ENCODE measurements at places on chromosomes 12 and 14.
A peak's percentile ranks its signal among the peaks of the same experiment; 100 is the strongest.

- no peak for DNase-seq
These were observed 424 bp downstream of the BBOF1 start for GRCh38 chr14:74019408-74020137.

- no peak for DNase-seq
These were observed 5.5 kb upstream of the OAS1 start for GRCh38 chr12:112901271-112901670.

- DNase-seq, result no peak
These were observed 59.3 kb upstream of the PRMT8 start for GRCh38 chr12:3431686-3432085.

DNA sequence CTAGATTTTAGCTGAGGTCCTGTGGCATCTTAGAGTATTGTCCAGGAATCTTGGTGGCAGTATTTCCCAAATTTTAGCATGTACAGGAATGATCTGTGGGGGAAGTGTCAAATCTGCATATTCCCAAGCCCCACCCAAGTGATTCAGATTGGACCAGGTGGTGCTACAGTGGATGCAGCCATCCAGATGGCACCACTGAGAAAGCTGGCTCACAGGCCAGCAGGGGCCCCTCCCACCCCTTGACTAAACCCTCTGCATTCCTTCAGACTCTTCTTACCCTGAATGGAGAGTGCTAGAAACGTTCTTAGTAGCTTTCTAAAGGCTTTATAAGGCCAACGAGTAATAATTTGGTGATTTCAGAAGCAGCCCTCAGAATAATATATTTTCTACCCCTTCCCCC, 255.2 kb downstream of the NRXN3 start:
- DNase-seq, result no peak

DNA sequence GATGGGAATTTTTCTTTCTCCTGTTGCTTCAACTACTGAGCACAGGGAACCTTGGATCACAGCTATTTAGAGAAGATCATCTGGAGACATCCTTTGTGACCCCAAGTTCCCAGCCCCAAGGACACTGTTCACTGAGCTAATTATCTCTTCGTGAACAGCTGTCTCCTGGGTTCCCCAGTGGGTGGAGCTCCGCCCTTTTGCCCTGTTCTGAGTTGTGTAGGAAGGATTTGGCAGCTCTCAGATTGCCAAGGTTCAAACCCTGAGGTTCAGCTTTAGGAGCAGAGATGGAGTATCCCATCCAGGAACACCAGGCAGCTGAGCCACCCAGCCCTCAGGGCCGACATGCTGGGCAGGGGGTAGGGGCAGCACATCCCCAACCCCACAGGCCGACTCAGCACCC, 32.0 kb downstream of the NGB start:
- DNase-seq, result no peak

DNA sequence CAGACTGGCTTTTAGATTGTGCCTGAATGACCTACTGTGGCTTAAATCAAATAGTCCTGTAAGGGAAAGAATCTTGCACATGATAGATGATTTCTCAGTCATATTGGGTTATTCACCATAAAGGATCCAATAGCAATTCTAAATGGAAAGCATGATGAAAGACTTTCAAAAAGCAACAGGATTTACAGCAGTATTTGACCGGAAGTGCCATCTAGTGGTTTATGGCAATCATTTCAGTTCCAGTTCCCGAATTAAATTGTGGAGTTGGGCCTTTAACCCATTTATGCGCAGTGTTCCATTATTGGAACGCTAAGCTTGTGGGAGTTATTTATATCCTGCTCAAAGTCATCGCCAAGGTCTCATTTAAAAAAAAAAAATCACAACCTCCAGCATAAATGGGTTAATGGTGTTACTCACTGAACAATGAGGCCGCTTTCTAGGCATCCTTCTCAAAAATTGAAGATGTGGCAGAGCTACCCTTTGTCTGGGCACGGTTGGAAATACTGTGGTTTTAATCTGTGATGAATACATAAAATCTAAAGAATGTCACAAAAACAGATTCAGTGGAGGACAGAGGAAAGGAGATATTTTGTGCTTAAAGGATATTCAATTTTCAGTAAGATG, 60.8 kb upstream of the REP15 start:
- DNase-seq, result no peak

GRCh38 chr12:27057543-27057942, 24.8 kb downstream of the C12orf71 start:
- DNase-seq, result no peak

- no peak for DNase-seq
These were observed 33.6 kb downstream of the GYS2 start for GRCh38 chr12:21571046-21571445.

GRCh38 chr14:57982804-57983634, 117.1 kb upstream of the SLC35F4 start:
- no peak for DNase-seq

DNA sequence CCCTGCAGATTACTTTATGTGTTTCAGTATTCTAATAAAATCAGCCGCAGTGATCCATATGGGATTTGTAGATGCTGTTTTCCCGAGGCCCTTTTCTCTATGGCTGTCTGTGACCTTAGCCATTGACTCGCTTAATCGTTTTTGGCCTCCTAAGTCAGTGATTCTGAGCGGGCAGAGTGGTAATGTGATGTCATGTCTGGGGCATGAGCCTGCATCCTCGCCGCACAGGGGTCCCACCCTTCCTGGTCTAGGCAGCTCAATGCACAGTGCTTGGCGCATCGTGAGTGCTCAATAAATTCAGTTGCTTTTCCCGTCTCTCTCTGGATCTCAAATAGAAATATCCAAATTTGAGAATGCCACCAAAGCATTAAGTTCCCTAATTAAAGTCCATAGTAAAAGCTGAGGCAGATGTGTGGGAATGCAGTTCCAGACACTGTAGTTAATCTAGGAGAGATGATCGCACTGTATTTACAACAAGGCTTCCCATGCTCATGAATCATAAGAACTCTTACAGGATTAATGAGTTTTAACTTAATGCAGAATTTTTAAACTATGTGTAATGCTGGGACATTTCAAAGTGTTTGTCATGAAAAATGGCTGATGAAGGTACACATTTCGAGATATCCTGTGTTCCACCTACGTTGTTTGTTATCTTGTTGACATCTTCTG, 29.3 kb downstream of the HMGA2 start:
- DNase-seq, result no peak

DNA sequence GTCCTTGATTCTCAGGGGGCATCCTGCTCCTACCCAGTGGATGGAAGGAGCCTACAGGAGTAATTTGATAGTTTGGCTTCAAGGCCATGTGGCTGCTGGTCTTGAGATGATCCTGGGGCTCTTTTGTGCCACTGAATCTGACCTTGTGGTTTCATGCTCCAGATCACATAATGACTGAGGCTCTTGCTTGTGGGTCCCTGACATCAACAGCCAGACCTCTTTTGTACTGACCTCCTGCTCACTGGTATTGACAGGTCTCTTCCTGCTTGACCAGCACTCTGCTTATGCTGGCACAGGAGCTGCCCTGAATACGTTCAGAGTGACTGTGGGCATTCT, 23.2 kb upstream of the JPH4 start:
- no peak for DNase-seq

- no peak for DNase-seq
These were observed 449.5 kb downstream of the BCAT1 start for GRCh38 chr12:24499151-24500146.

- DNase-seq, result no peak
These were observed 22.6 kb downstream of the BCL11B start for GRCh38 chr14:99249389-99249788.

- no peak for DNase-seq
These were observed 23.3 kb upstream of the SLC2A3 start for GRCh38 chr12:7959278-7959677.

- DNase-seq, result no peak
These were observed 17.4 kb upstream of the FLVCR2 start for GRCh38 chr14:75561013-75561432.

- DNase-seq, result no peak
These were observed 3.5 kb downstream of the RFX4 start for GRCh38 chr12:106586278-106586802.

GRCh38 chr12:56978397-56979138, 21.2 kb upstream of the RDH16 start:
- DNase-seq, result peak; percentile 72

DNA sequence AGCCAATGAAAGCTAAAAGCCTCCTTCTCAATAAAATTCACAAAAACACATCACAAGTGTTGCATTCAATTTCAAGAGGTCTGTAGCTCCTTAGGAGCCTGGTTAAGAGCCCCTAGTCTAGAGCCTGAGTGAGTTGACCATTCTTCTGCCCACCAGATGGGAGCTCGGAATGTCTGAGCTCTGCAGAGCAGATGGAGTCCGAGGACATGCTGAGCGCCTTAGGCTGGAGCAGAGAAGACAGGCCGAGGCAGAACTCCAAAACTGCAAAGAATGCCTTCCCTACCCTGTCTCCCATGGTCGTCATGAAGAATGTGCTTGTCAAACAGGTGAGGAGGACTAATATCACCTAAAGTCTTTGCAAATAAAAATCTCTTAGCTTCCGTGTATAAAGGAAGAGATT, 11.6 kb downstream of the CIPC start:
- no peak for DNase-seq

- DNase-seq, result no peak
These were observed 263.9 kb upstream of the TMTC1 start for GRCh38 chr12:30047516-30048254.

GRCh38 chr14:103260629-103261124, 73.4 kb upstream of the EIF5 start:
- DNase-seq, result no peak

DNA sequence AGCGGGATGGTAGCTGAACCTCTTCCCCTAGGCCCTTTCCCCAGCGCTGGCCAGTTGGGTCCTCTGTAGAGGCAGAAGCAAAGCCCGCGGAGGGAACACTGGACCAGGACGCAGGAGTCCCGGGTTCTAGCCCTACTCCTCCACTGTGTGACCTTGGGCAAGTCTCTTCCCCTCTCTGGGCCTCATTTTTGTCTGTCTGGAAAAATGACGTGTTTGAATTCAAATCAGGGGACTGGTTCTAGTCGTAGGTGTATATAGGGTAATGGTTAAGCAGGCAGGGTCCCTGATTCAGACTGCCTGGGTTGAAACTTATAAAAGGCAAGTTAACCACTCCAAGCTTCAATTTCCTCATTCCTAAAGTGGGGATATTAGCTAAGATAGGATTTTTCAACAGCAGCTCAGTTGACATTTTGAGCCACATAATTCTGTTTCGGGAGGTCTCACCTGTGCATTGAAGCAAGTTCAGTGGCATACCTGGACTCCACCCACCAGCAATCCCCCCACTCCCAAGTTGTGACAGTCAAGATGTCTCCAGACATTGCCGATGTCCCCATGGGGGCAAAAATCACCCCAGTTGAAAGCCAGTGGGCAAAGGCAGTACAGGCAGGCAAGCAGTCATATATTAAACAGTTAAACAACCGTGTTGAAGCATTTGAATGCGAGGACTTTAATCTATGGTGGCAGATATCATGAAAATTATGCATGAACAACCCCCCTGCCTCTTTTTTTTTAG, 899 bp downstream of the TPCN1 start:
- no peak for DNase-seq
